HTR-8/SVneo (cell line): ENCODE measurements at places on chromosomes 4 and X.
A peak's percentile ranks its signal among the peaks of the same experiment; 100 is the strongest.

DNA sequence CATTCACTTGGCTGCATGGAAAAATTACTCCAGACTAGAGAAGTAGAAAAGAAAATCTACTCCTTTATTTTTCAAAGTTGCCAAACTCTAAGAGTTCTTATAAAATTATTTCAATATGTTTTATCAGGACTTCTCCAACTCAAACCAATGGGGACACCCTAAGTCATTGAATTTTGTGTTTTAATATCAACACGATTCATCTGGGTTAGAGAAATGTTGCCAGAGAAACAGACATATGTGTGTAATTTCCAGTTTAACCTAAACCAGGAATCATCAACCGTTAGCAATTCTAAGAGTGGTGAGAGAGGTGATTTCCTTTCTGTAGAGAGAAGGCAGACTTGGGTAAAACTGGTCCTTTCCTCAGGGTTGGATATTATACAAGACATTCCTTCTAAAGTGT lies 291.8 kb downstream of the LDB2 start:
- DNase-seq = no peak

DNA sequence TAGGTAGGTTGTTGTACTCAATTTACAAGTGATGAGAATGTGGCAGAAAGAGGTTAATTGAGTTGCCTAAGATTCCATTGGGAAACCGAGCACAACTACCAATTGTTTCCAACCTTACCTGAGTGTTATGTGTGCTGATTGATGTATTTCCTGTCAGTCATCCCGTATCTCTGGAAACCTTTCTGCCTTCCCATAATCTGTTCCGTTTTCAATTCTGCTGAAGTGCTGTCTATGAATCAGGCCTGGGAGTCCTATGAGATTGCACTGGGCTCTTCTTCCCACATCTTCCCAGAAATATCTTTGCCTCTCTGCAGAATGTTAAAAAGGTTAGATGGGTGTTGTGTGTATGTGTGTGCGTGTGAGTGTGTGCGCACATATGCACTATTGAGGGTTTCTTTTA lies 229.5 kb upstream of the ANXA3 start:
- DNase-seq = no peak

GRCh38 chrX:136148391-136148790 lies 1.1 kb downstream of the FHL1 start:
- no peak for DNase-seq

DNA sequence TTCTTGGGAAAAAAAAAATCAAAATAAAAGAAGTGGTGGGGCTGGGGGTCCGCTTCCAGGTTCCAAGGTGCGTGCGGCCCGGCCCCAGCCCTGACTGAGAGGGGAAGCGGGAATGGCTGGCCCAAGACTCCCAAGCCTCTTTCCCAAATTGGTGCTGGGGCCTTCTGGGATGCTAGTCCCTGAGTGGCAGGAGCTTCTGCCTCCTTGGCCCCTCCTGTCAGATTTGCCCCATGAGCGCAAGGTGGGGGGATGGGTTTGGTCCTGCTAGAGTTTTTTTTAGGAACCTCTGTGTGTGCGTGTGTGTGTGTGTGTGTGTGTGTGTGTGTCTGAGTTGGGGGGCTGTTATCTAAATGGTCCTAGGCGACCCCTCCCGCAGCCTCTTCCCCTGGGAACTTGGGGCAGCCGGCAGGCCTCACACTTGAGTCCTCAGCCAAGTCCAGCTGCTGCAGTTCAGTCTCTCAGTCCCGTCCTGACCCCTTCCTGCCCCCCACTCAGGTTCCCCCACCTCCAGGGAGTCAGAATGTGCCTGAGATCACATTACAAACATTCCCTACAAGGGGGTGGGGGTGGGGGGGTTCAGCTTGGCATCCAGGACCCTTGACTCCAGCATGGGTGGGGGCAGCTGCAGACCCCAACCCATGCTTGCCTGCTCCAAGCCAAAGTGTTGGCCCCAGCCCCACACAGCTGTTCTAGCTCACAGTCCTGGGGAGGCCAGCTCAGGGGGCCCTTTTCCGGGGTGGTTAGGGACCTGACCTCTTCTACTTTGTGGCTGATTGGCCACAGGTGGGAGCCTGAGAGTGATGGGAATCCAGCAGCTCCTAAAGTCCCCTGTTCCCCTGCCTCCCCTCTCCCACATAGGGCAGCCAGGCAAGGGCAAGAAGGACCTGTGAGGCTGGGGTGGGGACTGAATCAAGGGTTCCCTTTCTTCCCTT lies 4.0 kb downstream of the EFNB1 start:
- DNase-seq = no peak

GRCh38 chrX:47864300-47864699 lies 27.6 kb downstream of the ZNF81 start:
- no peak for DNase-seq

DNA sequence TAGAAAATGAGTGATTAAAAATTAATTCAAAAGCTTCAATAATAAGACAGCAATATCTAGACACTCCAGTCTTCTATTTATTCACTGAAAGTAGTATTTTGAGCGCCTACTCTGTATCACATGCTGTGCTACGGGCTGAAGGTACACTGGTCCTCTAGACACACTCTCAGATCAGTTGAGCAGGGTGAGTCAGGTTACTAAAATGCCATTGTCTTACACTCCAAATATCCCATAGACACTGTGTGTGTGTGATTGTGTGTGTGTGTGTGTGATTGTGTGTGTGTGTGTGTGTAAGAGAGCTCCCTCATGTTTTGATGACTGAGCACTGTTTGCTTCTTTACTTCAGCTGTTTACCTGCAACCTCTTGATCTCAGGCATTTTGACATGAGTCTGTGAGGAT lies 342.8 kb upstream of the BOD1L1 start:
- DNase-seq = no peak

DNA sequence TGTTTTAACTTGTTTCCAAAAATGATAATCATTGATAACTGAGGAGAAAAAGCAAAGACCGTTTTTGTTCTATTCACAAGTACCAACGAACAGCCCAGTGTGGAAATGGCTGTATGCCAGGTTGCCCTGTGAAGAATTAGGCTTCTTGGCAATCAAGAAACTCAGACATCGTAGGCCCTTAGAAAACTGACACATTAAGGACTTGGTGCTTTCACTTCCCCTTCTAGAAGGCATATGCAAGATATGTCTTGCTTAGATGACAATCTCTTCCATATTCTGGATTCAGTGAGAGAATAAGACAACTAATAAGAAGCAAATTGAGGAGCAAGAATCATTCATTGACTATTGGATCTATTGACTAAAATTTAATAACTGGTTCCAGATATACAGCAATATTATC lies 56.6 kb downstream of the ANAPC10 start:
- DNase-seq = no peak

GRCh38 chr4:73021634-73022033 lies 47.9 kb downstream of the COX18 start:
- peak; percentile 35 for DNase-seq

DNA sequence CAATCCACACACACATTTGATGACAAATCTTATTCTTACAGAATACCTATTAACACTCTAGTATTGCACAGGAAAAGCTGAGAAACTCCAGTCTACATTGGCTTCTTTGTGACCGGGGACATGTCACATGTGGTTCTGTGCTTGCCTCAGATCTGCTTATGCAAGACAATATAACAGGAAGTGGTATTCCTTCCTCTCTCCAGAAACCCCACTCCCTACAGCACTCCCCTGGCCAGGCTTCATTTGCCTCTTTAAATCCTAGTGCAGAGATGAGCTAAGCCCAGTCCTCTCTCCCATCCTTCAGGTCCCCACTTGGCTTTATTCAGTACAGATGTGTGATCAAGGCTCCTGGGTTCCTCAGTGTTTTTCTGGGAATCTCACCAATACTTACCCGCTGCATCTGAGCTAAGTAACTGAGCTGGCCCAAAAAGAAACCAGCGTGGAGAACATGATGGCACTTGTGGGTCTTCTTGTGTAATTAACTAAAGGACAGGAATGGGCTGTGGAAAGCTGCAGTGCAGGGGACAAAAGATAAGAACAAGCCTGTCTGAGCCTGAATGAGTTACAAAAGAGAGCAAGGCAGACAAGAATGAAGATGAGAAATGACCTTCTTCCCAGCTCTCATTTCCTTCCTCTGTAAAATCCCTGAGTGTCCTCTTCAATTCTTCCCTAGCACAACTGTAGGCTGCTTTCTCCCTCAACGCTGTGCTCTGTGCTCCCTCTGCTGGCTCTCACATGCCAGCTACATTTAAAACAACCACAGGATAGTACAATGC lies 105.6 kb downstream of the HNRNPD start:
- DNase-seq = peak; percentile 34

GRCh38 chr4:169383724-169384123 lies 113.0 kb upstream of the SH3RF1 start:
- peak; percentile 78 for DNase-seq

DNA sequence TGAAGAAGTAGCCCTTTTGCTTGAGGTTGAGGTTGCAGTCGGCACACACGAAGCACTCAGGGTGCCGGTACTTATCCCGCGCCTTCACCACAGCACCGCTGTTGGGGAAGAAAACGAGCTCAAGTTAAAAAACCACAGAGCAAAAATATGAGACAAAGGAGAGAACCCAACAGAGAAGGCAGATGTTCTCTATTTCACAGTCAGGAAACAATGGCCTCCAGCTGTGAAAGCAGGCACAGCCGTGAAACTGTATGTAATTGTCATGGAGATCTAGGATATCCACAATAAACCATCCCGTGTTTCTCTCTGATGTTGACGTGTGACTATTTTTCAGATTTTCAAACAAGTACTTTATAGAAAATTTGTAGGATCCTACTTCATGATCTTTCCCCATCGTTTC lies 30.9 kb upstream of the CCDC110 start:
- no peak for DNase-seq

DNA sequence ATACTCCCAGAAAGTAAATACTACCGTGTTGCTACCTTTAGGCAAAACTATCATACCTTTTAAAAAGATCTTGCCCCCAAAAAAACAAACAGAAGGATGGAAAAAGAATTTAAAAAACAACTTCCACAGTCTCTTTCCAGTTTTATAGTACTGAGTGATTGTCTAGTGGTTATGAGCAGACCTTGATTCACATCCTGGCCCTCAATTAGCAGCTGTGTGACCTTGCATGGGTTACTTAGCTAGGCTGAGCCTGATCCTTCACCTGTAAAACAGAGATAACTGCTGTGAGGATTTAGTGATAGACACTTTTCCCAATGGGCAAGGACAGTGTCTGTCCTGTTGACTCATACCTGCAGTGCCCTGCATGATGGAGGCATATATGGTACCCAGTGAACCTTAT lies 49.0 kb downstream of the SMAD1 start:
- no peak for DNase-seq

GRCh38 chr4:78297116-78297800 lies 240.1 kb downstream of the FRAS1 start:
- no peak for DNase-seq

DNA sequence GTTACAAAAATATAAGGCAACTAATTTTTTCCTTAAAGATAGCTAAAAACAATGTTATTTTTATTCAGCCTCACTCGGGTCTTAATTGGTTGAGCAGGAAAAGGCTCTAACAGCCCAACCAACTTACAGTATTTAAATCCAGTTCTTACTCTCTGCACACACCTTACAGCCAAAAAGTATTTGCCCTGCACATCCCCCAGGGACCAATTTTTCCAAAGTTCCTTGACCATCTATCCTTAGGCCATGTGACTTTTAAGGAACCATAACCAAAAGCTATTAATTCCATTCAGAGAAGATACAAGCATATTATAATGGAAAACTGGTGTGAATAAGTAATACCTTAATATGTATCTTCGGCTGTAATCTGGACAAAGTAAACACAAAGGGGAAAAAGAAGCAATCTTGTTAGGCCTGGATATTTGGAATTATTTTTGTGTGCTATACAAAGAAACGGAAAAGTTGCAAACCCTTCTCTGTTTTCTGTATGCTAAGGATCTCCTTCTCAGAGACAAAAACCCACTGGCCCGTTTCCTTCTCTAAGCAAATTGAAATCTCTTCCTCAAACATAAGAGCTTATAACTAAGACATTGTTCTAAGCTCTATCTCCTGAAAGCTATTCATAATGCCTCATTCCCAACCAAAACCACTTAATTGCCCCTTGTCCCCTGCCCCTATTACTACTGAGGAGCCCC lies 1.0 kb upstream of the THAP9 start:
- DNase-seq = no peak

DNA sequence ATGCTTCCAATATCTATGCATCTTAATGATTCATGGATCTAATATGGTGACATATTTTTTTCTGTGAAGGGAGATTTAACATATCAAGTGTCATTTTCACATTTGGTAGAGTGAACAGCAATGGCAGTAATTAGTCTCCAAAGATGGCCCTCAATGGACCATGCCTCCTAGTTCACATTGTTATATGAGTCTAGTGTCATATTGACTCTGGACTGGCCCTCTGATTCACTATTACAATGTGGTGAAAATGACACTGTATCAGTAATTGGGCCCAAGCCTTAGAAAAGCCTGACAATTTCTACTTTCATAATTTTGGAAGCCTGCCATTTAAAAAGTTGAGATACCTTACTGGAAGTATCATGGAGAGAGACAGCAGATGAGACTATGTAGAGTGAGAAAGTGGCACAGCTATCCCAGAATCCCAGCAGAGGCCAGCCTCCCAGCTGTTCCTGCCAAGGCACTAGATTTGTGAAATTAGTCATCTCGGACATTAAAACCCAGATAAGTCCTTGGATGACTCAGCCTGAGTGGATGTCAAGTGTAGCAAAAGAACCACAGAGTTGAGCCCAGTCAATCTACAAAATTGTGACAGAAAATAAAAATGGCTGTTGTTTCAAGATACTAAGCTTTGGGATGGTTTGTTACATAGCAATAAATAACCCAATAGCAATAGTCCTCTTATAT lies 68.4 kb downstream of the ARHGEF38 start:
- DNase-seq = peak; percentile 7

DNA sequence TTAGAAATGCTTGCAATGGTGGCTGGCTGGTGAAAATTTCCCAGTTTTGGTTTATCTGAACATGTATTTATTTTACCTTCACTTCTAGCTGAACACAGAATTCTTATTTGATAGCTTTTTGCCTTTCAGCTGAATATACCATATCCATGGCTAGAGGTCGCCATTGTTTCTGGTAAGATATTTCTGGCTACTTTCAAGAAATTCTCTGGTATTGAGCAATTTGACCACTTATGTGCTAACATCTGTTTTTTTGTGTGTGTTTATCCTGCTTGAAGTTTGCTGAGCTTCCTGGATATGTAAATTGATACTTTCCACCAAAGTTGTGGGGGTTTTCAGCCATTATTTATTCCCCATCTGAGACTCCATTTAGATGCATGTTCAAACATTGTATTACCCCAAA lies 75.4 kb downstream of the FBXW7 start:
- DNase-seq = peak; percentile 49

- no peak for DNase-seq
Observed at GRCh38 chrX:153499341-153499740, 4.6 kb downstream of the BGN start.

DNA sequence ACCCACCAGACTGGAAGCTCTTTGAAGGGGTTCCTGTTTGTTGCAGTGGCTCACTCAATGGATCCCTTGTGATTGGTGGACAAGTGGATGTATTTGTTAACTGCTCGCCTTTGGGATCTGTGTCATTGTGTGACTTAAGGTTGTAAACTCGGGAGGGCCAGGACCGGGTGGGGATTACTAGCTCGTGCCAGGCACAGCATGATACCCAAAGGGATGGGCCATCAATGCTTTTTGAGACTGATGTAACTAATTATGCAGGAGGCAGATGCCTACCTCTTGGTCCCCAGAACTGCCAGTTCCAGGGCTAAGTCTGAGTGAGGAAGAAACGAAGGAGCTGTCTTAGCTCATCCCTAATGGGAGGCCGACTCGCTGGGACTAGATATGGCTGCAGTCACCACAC lies 27.7 kb downstream of the UTP14A start:
- DNase-seq = no peak
